ENCODE measurements at places on chromosomes 3 and 15.

DNA sequence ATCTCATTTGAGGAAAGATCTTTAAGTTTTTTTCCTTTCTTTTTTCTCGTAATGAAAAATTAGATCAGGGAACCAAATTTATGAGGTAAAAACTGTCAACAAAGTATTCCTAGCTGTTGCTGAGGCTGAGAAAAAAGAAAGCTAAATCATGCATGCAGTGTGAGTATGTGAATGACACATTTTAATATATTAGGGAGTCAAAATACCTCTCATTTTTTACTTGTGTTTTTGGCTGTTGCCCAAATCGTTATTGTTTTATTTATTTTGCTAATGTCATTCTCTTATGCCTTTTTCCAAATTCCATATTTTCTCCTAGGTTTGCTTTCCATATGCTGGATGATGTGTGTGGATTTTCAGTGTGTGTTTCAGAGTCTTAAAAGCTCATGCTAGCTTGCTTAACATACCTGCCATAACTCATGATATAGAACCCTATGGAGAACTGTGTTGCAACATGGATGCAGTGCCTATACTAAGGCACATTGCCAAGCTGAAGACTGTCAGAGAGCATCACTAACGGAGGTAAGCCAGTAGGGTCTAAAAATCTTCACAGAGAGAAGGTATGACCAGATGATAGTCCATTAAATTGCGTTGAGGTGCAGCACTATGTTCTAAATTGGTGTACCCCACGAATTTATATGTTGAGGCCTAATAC, 629.5 kb upstream of the KCNMB2 start:
- DNase-seq, result no peak

DNA sequence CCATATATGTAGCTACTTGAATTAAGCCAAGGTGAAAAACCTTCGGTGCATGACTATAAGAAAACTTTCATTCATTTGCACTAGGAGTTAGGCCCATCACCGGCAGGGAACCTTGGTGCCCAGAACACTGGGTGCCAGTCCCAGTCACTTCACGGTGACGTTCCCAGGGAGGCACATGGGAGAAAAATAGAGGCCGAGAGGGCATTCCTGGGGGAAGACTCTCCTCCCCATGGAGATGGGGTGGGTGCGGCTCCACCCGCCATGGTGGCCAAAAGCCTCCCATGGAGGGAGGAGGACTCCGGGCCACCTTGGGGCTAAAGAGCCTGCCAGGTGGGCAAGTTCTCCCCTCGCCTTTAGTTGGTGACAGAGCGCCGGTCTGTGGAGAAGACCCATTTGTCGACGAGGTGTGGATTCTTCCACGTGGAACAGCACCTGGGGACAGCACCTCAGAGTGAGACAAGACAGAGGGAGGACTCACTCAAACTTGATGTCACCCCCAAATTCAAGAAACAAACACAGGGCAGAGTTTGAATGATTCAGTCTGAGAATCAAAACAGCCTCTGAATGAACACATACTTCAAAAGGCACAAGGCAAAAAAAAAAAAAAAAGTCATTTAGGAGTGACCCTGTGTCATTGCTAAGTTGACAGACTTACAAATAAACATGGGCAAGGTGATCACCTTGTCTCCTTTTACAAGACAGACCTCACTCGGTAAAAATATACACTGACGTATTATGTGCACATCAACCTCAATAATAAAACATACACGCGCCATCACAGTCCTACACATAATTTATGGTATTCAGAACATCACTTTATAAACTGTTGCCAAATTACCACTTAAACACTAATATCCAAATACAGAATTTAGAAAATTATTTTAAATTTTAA, 38.6 kb downstream of the ZXDC start:
- DNase-seq, result no peak

- no peak for DNase-seq
These were observed 7.7 kb upstream of the DIPK2A start for GRCh38 chr3:143963946-143964345.

DNA sequence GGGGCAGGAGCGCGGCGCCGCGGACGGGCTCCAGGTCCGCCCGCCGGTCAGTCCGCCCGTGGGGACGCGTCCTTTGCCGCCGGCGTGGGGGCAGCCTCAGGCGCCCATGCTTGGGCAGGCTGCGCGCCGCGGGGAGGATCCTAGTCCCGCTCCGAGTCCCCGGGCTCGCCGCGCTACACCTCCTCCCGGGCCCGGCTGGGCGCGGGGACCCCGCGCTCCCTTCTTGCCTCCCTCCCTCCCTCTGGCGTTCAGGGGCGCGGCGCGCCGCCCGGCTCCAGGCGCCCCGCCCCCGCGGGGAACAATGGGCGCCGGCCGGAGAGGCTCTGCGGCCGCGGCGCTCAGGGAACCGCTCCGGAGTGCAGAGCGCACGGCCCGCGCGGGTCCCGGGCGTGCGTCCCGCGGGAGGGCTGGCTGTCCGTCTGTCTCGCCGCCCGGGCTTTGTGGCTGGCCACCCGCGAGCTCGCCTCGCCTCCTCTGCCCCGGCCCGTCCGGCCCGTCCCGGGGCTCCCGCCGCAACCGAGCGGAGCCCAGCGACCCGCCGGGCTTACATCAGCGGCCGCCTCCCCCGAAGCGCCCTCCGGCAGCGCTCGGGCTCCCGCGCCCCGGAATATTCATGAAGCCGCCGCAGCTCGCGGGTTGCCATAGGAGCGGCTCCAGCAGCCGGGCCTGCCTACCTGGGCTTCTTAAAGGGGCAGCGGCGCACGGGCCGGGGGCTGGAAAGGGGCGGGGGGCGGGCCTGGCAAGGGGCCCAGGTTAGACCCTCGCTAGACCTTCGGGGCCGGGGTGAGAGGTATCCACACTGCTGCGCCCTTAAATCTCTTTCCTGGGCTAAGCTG, at the start of gene HCN4:
HCN4 (minus strand) TSS at position 658 of the 836 bp plus-strand sequence. CDS start 688 bp downstream, outside the sequence.
- peak; percentile 7 for DNase-seq

- DNase-seq, result no peak
These were observed 11.0 kb upstream of the KCNMB2 start for GRCh38 chr3:178525251-178525650.

DNA sequence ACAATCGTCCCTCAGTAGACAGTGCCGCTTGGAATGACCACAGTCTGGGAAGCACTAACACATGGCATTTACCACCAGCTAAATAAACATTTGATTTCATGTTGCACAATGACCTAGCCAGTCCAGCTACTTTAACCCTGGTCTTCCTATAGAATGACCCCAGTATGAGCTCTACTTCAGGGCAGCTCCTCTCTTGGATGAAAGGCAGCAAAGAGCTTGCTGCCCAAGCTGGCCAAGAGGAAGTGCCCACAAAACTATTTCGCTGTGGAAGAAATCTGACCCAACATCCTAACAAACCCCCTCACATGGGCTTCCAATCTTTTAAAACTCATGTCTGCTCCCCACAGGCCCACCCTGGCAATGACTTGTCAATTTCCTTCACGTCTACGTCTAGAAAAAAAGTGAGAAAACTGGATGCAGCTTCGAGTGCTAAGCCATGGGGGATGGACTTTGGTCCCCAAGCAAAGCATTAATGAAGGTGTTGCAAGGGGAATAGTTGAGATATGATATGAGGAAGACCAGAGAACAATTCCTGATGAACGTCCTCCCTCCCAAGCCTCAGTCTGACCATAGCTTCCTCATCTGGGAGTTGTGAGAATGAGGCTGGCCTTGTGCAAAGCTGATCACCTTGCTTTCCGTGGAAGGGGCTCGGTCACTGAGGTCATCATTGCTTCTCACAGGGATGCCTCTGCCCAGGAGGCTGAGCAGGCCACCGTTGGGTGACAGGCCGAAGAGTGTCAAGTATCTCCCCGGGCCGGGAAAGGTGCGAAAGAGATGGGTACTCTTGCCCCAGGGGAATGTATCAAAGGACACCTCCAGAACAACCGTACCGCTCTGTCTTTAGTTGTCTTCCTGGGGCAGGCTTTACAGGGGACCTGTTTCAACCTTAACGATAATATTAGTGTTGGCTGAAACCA, 964 bp downstream of the SLC25A20 start:
- no peak for DNase-seq

DNA sequence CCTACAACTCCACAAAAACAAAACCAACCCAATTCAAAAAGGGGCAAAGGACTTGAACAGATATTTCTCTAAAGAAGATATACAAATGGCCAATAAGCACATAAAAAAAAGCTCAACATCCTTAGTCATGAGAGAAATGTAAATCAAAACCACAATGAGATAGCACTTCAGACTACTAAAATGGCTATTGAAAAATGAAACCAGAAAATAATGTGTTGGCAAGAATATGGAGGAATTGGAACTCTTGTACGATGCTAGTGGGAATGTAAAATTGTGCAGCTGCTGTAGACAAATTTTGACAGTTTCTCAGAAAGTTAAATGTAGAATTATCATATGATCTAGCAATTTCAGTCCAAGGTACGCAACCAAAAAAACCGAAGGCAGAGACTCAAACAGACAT, 29.0 kb downstream of the KY start:
- DNase-seq, result no peak

- no peak for DNase-seq
These were observed 38.4 kb upstream of the PPP2R3A start for GRCh38 chr3:135927155-135927554.

- DNase-seq, result no peak
These were observed 85.2 kb upstream of the PRR23C start for GRCh38 chr3:139129892-139130291.

- DNase-seq, result no peak
These were observed 52.4 kb upstream of the CMSS1 start for GRCh38 chr3:99765042-99765942.

- DNase-seq, result no peak
These were observed 202.1 kb downstream of the TP63 start for GRCh38 chr3:189833266-189833665.

- DNase-seq, result peak; percentile 9
These were observed 55.7 kb upstream of the CP start for GRCh38 chr3:149277331-149277813.

GRCh38 chr15:91150502-91151160, 50.6 kb downstream of the SV2B start:
- DNase-seq, result no peak

- no peak for DNase-seq
These were observed 434.2 kb upstream of the ONECUT1 start for GRCh38 chr15:53224371-53224770.

DNA sequence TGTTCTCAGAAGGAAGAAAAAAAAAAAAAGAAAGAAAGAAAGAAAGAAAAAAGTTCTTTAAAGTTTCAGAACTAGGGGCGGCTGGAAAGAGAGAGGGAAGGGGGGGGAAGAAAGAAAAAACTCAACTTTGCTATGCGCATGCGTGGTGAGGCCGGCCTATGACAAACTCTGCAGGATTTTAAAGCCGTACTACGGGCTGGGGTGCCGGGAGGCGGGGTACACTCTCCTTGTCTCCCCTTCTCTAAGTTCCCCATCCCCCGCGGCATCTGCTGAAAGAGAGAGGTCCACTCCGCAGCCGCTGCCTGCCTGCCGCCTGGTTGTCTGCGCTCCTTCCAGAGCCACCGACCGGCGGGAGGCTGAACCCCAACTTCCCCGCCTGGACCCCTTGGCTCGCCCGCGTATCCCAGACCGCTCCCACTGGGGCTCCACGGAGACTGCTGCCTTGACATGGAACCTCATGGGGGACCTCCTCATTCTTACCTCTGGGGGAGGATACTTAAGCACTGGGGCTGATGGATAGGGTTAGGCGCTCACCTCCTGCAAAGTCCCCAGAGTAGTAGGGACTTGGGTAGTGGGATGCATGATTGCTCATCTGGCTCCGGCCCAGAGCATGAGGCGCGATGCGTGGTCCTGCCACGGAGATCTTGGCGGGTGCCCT, 1.4 kb upstream of the WNT5A start:
- peak; percentile 22 for DNase-seq

- no peak for DNase-seq
These were observed 257.7 kb upstream of the PEX5L start for GRCh38 chr3:180294282-180295027.

DNA sequence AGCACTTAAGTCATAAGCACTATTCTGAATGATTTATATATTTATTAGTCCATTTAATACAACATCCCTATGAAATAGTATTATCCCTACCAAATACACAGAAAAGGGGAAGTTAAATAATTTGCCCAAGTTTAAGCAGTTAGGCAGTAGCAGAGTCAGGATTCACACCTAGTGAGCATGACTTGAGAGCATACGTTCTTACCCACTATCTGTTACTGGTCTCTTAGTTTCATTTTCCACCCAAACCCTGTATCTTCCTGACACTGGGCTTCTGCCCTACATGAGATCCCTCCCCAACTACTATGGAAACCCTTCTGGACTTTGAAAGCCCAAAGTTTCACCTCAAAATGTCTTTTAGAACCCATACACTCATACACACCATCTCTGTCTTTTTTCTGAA, 4.4 kb upstream of the ATOSA start:
- DNase-seq, result no peak

DNA sequence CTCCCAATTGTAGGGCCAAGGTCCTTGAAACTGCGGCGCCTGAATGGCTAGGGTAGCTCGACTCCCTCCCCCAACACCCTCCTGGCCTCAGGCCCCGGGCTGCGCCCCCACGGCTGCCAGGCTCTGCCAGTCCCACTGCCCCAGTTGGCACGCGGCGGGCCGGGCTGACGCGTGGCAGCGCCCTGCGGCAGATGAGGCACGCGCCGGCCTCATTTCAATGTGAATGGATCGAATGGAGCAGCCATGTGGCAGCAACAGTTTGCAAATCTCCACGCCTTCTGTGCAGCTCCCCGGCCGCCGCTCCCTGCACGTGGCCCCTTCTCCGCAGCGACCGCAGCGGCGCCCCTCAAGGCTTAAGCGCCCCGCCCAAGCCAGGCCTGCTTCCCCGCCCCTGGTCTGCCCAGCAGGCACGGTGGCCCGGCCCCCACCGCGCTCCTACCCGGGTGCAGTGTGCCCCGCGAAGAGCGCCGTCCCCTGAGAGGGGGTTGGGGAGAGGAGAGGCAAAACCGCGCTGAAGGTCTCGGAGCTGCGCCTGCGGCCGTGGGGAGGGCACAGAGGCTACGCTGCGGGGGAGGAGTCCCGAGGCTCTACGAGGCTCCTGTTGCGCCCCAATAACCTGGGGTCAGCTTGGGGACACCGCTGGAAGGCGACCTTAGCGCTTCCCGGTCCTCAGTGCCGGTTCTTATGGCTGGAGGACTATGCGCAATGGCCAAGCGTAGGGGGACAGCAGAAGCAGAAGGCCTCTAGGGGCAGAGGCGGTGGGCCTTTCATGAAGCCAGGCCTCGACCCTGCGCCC, 3.1 kb upstream of the DLL4 start:
- DNase-seq, result peak; percentile 17

DNA sequence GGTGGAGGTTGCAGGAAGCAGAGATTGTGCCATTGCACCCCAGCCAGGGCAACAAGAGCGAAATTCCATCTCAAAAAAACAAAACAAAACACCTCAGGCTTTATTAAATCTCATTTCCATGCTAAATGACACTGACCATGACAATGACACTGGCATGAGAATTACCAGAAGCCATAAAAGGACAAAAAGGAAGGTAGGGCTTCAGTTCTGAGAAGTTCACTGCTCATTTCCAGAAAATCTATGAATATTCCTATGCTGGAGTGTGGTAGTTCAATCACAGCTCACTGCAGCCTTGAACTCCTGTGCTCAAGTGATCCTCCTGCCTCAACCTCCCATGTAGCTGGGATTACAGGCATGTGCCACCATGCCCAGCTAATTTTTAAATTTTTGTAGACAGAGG, 44.7 kb downstream of the PCNP start:
- DNase-seq, result no peak

GRCh38 chr3:24405057-24405456, 89.6 kb downstream of the THRB start:
- DNase-seq, result no peak

Measured in NCI-H748 treated with DMSO at 0.1 percent for 48 hours (cell line).